ENCODE measurements at places on chromosomes 6 and 20.

DNA sequence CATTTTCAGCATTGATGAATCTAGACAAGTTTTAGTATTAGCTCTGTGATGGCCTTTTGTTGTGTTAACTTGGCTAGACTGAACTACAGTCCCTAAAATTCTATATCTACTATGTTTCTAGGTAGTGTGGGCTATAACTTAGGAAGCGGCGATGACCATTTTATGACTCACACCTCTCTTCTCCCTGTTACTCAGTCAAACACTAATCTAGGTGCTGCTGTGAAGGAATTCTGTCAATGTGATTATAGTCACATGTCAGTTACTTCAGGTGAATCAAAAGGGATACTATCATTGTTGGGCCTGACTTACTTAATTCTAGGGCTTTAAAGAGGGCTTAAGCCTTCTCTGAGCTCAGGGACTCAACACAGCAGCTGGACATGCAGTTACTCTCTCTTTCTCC lies 691.5 kb upstream of the MAP3K7 start:
- DNase-seq: no peak

DNA sequence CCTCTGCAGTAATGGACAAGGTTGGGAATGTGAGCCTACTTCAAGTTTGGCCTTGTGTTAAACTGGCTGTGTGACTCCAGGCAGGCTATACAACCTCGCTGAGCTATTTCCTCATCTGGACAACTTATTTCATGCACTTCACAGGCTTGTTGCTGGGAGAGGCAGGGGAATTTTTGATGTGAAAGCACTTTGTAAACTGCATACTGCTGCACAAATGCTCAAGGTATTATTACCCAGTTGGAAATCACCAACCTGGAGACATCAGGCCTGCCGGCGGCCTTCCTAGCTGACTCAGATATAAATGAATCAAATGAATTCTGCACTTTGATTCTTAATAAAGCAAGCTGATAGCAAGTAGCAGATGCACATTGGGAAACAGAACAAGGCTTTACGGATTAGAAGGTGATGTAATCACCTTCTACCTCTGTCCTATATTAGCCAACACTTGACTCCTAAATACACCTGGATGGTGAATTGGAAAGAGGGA lies 10.1 kb downstream of the JARID2 start:
- DNase-seq: peak; percentile 20

GRCh38 chr6:42433409-42433808 lies 18.3 kb downstream of the TRERF1 start:
- DNase-seq: no peak

DNA sequence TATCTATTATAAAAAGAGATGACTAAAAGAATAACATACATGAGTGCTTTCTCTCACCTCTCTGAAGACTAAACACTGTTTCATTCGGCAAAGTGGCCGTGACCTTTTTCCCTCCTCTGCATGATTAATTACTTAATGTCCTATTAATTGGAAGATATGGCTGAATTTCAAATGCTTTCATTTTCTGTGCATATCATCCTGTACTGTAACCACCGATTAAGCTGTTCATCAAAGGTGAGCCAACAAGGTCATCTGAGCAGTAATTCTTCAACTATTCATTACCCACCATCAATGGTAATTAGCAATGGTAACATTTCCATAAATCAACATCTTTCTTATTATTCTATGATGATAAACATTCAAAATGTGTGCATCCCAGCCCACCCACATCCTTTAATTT lies 125.2 kb downstream of the PTPRK start:
- DNase-seq: no peak

Data from stimulated activated CD4-positive, alpha-beta T cell treated with anti-CD3 and anti-CD28 coated beads, Interleukin-15, amount 100 ng/mL, for 24 hours (primary cell).